ENCODE measurements at places on chromosomes 2 and 18. TPM values are rescaled to one million over a fixed set of nuclear protein-coding genes. Genes with fewer than 3 reads are reported as not detected.

The PLEKHH2 gene
- total RNA-seq: 0.55 TPM

The TTN gene
- total RNA-seq: 1.0 TPM

The ARMC9 gene
- 81.4 TPM for total RNA-seq

The SAG gene
- total RNA-seq: not detected

The GALNT14 gene
- total RNA-seq: 2.3 TPM

The ZNF804A gene
- 4.4 TPM for total RNA-seq

The TANC1 gene
- 51.6 TPM for total RNA-seq

The TLX2 gene
- total RNA-seq: not detected

The STARD6 gene
- not detected for total RNA-seq

The EFR3B gene
- total RNA-seq: 1.4 TPM

The TM4SF20 gene
- total RNA-seq: not detected

The CCDC85A gene
- 12.4 TPM for total RNA-seq

The MOB1A gene
- total RNA-seq: 159 TPM

The MEMO1 gene
- total RNA-seq: 47.2 TPM

The SERPINB4 gene
- total RNA-seq: 0.09 TPM

The TNFAIP6 gene
- total RNA-seq: 41.6 TPM

The ZSWIM2 gene
- total RNA-seq: not detected

The KHK gene
- 0.59 TPM for total RNA-seq

The HNRNPA3 gene
- 53.6 TPM for total RNA-seq

The MRPS9 gene
- total RNA-seq: 19.0 TPM

The HOXD12 gene
- not detected for total RNA-seq

The MBD2 gene
- total RNA-seq: 15.4 TPM

The PRKD3 gene
- total RNA-seq: 96.1 TPM

The PHLPP1 gene
- 5.7 TPM for total RNA-seq

All from smooth muscle cell of the umbilical artery (primary cell).